Stimulated activated CD8-positive, alpha-beta memory T cell treated with anti-CD3 and anti-CD28 coated beads, Interleukin-7, amount 100 ng/mL, for 24 hours (primary cell): ENCODE measurements at places on chromosomes 11 and 22.
A peak's percentile ranks its signal among the peaks of the same experiment; 100 is the strongest.

GRCh38 chr22:33745501-33745900, 174.8 kb downstream of the LARGE1 start:
- no peak for DNase-seq

GRCh38 chr11:57516061-57516443, 550 bp upstream of the SLC43A1 start:
- no peak for DNase-seq

DNA sequence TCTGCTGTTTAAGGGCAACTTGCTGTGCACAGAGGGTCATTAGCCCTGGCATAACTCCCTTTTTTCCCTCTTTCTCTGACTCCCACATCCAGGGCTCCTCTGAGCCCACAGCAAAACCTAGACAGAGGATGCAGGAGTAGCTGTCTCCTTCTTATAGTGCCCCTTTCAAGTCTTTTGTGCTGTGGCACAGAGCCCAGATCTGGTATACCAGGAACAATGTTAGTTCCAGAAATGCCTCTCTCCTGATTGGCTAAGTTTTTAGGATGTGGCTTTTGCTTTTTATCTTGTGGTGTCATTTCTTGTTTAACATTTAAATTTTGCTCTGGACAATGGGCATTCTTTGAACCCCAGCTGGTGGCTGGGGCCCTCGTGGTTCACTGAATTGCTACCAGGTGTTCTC, 25.6 kb upstream of the RRM1 start:
- DNase-seq: no peak

GRCh38 chr11:1916986-1917522, 2.4 kb upstream of the TNNT3 start:
- no peak for DNase-seq

DNA sequence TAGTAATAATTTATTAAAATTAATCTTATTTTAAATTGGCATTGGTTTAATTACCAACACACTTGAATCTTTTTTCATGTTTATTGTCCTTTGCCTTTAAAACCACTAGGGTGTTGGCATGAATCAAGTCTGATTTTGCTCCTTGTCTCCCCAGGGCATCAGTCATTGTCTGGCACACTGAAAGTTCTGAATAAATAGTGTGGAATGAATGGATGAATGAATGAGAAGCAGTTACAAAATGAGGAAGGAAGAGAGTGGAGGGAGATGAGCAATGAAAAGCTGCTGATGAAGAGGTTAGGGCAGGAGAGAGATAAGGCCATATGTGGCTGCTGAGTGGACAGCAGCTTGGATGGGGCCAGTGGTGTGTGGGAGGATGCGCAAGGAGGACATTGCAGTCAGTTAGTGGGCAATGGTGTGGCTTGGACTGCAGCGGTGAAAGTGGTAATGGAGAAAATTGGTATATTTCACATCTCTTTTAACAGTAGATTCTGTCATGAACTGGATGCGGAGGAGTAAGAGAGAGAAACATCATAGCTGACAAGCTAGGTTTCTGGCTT, 132.0 kb downstream of the SPON1 start:
- DNase-seq: no peak

- DNase-seq: no peak
Measured at GRCh38 chr11:18259259-18259658, 6.8 kb upstream of the SAA1 start.

GRCh38 chr11:69393178-69393832, 88.2 kb upstream of the LINC01488 start:
- DNase-seq: no peak

DNA sequence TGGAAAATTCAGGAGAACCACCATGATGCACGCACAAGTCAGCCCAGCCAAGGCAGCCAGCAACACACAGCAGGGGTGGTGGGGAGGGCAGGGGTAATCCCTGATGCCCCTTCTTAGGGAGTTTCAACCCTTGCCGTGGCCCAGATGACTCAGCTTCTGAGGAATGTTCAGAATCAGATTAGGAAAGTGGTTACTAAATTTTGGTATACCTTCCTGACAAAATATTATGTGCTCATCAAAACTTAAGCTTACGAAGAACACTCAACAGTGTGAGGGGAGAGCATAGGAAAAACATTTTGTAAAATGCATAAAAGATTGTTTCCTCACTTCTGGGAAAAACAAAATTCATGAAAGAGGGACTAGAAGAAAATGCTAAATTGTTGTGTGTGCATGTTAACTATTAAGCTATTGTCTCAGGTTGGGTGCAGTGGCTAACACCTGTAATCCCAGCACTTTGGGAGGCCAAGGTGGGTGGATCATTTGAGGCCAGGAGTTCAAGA, 32.1 kb downstream of the SERPIND1 start:
- DNase-seq: no peak

- DNase-seq: no peak
Measured at GRCh38 chr22:43734370-43735150, 77.5 kb downstream of the EFCAB6 start.

GRCh38 chr22:46517255-46517761, 20.1 kb downstream of the CELSR1 start:
- no peak for DNase-seq

DNA sequence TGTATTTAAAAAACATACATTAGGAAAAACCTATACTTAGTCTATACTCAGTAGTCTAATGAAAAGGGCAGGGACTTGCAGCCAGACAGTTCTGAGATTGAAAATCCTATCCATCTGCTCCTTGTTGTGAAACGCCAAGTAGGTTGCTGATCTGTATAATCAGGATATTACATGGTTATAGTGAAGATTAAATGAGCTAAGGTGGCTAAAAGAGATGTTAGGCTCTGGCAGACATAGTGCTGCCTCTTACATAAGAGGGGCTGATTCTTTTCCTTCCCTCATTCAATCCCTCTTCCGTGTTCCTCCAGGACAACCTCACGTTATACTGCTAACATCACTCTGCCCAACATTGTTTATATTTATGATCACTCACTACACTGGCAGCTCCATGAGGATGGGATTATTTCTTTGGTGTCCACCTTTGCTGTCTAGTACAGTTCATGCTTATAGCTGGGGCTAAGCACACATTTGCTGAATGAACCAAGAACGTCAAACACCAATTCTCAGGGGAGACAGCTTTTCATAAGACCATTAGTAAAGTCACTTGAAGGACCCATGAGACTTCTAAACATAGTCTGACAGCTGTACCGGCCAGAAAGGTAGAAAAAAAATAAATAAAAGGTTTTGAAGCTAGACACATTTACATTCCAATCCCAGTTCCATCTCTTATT, 46.3 kb downstream of the GAB2 start:
- no peak for DNase-seq

DNA sequence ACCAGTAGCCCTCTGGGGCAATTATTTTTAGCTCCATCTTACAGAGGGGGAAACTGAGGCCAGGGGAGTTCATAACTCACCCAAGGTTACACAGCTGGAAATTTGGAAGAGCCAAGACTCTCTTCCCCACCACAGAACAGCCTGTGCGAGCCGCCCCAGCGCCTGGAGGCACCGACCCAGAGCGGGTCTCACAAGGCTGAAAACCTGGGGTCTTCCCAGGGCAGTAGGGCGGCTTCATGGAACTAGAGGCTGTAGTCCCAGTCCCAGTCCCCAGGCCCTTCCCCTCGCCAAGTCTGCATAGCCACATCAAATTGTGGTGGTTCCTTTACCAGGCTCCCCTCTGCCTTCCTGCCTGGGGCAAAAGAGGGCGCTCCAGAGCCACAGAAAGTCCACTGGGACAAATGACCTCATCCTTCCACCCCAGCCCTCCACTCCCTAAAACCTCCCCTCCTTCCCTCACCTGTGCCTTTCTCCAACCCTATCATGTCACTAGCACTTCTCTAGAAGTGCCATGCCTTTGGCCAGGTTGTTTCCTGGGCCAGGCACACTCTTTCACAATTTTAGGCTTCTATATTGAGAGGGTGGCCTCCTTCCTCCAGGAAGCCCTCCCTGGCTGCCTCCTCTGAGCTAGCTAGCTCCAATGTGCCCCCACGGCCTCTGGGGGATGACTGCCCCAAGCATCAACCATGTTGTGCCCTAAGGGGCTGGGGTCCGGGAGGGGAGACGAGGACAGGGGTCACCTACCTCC, 15.2 kb upstream of the CDC42EP1 start:
- no peak for DNase-seq

DNA sequence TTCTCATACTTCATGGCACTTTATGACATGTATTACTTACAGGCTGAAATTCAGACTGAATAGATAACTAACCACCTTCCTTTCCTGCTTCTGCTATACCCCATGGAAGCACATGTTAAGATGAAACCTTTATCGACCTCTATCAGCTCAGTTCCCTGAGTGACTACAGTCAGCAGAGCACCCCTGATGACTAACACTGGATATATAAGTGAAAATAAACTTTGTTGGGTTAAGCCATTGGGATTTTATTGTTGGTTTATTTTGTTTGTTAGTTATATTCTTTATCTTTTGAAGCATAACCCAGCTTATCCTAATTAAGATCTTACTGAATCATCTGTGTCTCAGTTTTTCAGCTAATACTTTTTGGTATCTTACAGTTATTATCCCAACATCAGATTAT, 23.0 kb upstream of the MAML2 start:
- DNase-seq: no peak

DNA sequence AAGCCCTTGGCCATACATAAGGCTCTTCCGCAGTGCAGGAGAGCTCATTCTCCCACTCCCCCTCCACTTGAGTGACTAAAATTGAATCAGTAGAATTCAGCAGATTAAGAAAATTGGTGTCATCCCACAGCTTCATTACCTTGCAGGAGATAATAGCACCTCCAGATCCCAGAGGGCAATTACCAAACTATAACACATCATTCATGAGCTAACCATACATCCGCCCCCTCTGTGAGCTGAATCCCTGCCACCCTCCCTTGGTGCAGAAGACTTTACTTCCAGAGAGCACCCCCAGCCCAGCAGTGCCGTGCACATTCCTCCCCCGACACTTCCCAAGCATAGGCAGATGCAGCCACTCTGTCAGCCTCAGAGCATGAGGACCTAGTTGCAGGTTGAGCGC, 496.5 kb upstream of the B3GAT1 start:
- no peak for DNase-seq

DNA sequence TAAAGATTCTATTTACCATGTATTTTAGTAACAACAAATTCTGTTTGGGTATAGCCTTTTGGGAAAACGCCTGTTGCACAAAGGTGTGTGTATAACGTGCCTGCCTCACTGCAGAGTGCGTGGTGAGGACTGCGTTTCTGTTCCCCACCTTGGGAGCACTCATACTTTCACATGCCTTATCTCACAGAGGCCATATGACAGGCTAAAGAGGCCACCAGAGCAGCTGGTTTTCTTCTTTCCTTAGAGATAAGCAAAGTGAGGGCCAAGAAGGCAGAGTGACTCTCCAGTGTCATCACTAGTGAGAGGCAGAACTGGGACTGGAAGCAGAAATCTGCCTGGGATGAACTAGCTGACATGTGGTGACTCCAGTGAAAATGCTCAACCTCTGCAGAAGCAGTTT, 369.2 kb upstream of the NARS2 start:
- DNase-seq: no peak

GRCh38 chr22:33129621-33130020, 71.4 kb upstream of the SYN3 start:
- no peak for DNase-seq

- DNase-seq: no peak
Measured at GRCh38 chr22:42323971-42324370, 53.5 kb upstream of the TCF20 start.

DNA sequence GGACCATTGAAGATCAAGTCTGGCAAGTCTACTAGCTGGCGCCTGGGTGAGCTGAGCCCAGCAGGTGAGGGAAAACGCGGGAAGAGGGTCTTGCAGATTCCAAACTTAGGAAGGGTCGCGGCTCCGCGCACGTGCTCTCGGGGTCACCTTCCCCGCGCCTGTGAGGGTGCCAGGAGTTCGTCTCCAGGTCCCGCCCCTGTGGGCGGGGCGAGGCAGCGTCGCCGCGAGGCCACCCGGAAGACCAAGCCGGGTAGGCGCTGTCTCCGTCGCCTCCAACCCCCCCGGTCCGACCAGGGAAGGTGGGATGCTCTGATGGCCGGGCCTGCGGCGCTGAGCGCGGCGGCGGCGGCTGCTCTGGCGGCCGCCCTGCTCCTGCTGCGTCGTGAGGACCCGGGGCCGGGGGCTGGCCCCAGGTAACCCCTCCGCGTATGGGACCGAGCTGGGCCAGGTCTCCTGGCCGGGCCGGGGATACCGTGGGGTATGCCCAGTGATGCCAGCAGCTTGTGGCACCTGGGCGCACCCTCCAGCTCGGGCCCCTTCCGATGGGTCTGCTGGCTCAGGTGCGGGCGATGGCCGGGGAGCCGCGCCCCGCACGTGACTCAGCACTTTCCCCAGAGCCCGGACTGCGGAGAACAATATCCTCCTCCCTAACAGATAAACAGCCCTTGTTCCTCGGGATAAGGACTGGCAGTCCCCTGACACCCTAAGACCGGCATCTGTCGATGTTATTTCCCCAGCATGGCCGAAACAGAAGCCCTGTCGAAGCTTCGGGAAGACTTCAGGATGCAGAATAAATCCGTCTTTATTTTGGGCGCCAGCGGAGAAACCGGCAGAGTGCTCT, at the start of gene HTATIP2:
Gene HTATIP2, plus strand, starts transcription at position 215 of the 841 bp plus-strand sequence. Its CDS starts 524 bp downstream, at position 739.
- DNase-seq: peak; percentile 43

DNA sequence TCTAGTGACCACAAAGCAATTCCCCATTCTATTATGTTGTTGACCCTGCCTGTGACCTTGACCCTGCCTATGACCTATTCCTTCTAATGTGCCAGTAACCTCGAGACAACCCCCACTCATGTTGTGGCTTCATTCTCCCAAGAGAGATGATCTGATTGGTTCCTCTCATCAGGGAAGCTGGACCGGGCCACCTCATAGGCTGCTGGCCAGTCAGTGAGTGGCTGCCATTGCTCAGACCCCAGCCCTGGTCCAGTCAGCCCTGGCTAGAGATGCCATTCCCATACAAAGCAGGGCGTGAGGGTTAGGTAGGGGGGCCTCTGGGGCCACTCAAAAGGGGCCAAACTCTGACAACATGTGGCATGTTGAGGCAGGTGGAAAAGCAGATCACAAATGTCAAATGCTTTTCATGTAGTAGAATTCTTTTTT, 11.9 kb downstream of the SLC29A2 start:
- DNase-seq: no peak

DNA sequence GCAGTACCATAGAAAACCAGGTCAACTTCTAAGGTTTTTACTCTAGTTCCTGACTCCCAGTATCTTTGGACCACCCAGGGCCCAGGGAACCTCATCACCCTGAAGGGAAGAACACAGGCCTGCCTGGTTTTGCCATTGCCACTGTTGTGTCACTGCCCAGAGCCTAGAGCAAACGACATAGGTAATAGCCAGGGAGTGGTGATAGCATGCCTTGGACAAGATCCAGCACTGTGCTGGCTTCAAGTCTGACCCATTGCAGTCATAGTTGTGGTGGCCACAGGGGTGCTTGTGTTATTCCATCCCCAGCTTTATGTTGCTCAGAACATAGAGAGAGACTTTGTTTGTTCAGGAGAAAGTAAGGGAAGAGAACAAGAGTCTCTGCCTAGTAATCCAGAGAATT, 2310.2 kb downstream of the LRRC4C start:
- DNase-seq: no peak

DNA sequence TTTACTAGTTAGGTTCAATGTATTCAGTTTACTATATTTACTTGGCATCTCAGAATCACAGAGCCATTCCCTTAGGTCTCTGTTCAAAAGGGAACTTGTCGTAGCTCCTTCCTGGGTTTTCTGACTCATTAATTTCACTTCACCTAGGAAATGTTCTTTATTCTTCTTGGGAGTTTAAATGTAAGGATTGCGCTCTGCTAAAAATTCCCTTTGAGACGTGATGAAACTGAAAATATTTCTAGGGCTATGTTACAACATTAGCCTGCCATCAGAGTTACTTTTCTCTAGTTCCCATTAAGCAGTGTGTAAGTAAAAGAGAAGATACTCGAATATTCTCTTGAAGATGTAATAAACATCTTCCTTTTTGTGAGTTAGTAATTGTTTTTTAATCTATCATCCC, 209.5 kb downstream of the CASP12 start:
- DNase-seq: no peak

GRCh38 chr22:17844150-17844549, 69.9 kb upstream of the BID start:
- no peak for DNase-seq
